ENCODE measurements at places on chromosomes 7 and 10. TPM values are rescaled to one million over a fixed set of nuclear protein-coding genes. Genes with fewer than 3 reads are reported as not detected.

CLDN3 gene
- 0.32 TPM for total RNA-seq

TFEC gene
- 0.17 TPM for total RNA-seq

CTAGE8 gene
- 1.4 TPM for total RNA-seq

DNA sequence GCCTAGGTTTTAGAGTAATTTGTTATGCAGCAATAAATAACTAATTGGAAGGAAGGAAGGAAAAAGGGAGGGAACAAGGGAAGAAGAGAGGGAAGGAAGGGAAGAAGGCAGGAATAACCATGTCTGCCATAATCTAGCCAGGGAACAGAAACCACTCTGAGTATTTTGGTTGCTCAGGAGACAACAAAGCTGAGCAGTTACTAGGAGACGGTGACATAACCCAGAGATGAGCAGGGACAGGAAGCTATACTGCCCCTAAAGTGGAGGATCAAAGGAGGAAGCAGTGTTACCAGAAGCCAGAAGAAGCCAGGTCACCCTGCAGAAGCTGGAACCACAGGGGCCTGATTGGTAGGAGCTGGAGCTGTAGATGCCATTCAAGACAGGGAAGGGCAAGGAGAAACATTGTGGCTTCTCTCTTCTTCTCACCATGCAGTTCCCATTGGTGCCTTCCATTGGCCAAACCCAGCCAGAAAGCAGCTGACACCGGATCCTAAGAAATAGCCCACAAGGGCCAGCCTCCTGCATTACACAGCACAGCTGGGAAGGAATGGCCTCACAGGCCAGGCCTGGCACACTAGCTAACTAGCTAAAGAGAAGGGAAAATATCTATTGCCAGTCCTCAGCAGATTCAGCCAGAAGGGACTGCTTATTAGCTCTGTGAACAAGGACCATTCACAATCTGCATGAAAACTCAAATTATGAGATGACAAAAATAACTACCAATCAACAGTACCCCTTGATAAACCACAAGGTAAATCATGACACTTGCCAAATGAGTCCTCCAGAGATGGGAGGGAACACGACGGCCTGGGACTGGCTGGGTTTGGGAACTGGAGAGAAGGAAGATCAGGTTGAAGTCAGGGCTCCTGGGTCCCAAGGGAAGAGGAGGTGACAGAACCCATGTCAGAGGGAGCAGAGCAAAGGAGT is 184.5 kb upstream of the NFE2L3 start:
- H3K36me3 ChIP-seq, result no peaks in the 10 kb centered on the region
- H3K27ac ChIP-seq, result no peak overlapping the region
- peaks cover 50% of the 10 kb centered on the region for H3K27me3 ChIP-seq
- H3K4me1 ChIP-seq, result no peaks in the 10 kb centered on the region
- no peak overlapping the region for H3K4me3 ChIP-seq
- no peak for DNase-seq

HMX3 gene
- total RNA-seq, result not detected

GRCh38 chr10:123909426-123909825 is 17.8 kb upstream of the CPXM2 start:
- no peak for DNase-seq
- H3K36me3 ChIP-seq, result no peaks in the 10 kb centered on the region
- H3K4me3 ChIP-seq, result no peak overlapping the region
